ENCODE measurements at places on chromosomes 16 and 17.

- no peak for DNase-seq
These were observed 56.1 kb upstream of the ACSF3 start for GRCh38 chr16:89037261-89038152.

DNA sequence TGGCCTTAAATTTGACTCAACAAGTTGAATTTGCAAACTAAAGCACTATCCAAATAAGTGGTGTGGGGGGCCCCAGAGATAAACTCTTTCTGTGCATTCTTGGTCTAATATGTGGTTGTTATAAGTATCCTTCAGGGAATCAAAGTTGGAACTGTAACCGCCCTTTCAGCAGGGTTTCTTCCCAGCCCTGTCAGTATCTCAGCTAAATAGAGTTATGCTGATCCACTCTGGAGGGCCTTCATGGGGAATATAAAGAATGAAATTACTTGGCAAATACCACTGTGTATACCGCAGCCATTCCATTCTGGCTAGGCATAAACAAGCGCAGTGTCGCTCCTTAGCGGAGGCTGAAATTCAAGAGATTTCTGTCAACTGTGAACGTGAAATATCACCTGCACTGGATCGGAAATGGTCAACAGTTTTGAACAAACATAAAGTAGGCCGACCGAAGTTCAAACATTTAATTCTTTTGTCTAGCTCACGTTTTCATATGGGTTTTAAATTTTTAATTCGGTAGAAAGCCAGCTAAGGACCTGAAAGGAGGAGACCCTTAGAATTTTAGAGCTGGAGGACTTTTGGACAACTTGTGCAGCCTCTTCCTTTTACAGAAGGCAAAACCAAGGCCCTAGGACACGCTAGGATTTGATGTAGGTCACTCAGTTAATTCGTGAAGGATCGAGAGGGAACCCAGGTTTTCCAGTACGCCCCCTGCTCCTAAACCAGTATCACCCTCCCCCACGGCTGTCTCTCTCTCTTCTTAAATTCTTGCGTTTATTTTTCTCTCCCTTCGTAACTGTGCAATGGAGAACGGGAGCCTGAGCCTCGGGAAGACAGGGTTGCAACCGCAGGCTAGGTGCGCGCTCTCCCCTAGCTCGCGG, 74.7 kb downstream of the CHD9 start:
- DNase-seq, result no peak

- no peak for DNase-seq
These were observed 287.9 kb downstream of the SHISA9 start for GRCh38 chr16:13189250-13189649.

DNA sequence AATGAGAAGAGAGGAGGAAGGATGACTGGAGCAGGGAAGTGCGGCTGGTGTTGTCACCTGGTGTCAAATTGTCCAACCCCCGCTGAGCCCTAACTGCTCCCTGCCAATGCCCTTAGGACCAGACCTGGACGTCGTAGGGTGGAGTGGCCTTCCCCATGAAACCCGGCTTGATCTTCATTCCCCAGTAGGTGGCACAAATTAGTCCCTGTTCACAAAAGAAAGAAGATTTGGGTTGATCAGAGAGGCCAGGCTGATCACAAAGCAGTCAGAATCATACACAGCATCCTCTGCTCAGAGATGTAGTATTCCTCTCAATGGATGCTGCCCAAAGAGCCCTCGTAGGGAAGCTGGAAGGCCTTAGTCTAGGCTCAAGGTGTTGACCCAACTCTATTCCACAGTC, 60.2 kb downstream of the ACSM1 start:
- DNase-seq, result no peak

- DNase-seq, result no peak
These were observed 5.9 kb downstream of the CCL7 start for GRCh38 chr17:34275881-34276280.

DNA sequence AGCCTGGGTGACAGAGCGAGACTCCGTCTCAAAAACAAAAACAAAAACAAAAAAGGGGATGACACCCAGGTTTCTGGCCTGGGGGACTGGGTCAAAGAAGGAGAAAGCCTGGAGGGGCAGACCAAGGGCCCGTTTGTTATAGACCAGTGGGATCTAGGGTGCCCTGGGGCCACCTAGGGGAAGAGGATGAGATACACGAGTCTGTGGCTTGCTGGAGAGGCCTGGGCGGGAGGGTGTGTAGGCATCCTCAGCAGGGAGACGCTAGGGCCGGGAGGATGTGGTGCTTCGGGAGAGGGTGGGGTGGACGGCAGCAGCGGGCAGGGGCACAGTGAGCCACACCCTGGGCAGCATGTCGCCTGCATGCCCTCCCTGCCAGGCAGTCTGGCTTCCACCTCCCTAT, 17.1 kb upstream of the CRK start:
- DNase-seq, result no peak

DNA sequence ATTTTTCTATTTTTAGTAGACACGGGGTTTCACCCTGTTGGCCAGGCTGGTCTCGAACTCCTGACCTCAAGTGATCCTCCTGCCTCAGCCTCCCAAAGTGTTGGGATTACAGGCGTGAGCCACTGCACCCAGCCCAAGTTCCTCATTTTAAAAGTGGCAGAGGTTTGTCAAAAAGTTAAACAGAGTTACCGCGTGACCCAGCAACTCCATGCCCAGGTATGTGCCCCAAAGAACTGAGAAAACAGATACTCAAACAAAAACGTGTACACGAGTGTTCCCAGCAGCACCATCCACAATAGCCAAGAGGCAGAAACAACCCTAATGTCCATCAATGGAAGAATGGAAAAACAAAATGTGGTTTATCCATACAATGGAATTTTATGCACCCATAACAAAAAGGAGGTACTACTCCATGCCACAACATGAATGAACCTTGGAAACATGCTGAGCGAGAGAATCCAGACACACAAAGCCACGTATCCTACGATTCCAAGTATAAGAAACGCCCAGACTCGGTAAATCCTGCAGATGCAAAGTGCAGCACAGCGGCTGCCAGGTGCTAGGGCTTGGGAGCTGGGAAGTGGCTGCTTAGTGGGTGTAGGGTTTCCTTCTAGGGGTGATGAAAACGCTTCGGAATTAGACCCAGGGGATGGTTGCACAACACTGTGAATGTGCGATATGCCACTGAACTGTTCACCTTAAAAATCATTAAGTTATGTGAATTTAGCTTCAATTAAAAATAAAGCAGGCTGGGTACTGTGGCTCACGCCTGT, 24.8 kb downstream of the ADCY9 start:
- DNase-seq, result no peak

DNA sequence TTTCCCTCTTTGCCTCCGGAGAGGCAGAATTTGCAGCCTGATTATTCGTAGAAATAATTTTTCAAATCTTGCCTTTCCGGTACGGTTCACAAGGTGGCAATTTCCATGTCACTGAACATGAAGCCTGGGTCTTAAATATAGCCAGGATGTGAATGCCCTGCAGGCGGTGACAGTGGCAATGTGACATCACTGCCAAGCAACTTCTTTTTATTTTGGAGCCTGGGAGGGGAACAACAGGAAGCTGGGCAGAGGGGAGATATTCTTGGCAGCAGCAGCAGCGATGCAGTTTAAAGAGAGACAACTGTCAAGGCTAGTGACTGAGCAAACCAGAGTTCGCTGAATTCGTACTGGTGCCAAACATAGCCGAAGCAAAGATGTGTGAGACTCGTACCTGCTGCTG, 171.1 kb downstream of the SNX29 start:
- no peak for DNase-seq

DNA sequence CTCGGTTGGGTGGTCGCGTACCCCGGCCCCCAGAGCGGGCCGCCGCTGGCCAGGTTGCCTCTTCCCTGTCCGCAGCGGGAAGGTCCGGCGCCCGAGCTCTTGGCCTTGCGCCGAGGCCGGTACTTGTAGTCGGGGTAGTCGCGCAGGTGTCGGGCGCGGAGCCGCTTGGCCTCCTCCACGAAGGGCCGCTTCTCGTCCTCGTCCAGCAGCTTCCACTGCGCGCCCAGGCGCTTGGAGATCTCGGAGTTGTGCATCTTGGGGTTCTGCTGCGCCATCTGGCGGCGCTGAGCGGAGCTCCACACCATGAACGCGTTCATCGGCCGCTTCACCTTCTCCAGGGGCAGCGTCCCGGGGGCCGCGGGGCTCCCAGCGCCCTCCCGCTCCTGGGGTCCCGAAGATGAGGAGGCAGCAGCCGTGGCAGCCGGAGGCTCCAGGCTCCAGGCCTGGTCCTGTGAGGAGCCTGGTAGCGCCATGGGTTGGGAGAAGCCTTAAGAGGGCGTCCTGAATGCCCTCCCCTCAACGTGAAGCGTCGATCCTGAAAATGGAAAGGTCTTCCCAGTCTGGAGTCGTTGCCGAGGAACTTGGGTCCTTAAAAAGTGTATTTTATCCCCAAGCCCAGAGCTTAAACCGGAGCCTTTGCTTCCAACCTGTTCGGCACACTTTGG, 558 bp downstream of the SOX15 start:
- DNase-seq, result no peak

DNA sequence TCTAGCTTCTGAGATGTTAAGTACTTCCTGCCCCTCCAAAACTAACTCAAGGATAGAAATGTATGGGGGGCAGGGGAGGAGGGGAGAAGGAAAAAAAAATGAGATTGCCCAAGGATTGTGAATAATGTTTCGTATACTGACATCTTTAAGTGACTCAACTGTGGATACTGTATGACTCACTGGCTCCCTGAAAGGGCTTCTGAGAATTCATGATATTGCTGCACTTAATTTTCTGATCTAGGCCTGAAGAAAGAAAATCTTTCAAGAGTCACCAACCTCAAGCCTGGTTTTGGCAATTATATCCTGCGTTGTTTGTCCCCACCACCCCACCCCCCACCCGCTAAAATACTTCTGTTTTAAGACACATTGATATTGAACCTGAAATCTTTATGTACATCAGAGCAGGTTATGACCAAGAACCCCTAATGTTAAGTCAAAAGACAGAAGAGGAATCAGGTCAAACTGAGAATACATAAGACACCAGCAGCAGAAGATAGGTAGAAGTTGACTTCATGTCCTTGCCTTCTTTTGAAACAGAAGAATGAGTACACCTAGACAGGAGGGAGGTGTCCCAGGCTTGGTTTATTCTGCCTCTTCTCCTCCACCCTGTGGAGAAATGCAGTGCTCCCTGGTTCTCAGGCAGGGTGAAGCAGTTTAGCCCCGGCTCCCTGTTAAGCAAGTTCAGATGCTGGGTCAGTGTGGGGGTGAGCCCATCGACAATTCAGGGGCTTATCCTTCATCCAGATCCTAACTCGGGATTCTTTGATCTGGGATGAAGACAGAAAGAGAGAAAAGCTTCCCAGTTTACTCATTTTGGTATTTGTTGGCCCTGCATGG, 3.3 kb upstream of the FBXL20 start:
- DNase-seq, result no peak

DNA sequence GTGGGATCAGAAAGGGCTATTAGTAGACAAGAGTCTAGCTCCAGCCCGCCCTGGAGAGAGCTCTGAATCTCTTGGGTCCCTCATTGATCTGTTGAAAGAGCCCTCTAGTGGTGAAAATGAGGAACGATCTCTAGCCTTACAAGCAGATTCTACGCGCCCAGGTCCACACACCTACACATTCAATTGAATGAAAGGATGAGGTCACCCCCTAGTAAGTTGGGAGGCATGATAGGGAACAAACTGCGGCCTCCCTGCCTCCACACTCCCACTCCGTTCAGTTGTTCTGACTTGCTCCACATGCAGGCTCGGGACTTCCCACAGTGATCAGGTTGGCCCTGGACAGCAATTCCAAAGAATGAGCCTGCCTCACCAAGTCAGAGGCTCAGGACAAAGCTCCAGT, 2.9 kb upstream of the CACNG3 start:
- DNase-seq, result no peak

DNA sequence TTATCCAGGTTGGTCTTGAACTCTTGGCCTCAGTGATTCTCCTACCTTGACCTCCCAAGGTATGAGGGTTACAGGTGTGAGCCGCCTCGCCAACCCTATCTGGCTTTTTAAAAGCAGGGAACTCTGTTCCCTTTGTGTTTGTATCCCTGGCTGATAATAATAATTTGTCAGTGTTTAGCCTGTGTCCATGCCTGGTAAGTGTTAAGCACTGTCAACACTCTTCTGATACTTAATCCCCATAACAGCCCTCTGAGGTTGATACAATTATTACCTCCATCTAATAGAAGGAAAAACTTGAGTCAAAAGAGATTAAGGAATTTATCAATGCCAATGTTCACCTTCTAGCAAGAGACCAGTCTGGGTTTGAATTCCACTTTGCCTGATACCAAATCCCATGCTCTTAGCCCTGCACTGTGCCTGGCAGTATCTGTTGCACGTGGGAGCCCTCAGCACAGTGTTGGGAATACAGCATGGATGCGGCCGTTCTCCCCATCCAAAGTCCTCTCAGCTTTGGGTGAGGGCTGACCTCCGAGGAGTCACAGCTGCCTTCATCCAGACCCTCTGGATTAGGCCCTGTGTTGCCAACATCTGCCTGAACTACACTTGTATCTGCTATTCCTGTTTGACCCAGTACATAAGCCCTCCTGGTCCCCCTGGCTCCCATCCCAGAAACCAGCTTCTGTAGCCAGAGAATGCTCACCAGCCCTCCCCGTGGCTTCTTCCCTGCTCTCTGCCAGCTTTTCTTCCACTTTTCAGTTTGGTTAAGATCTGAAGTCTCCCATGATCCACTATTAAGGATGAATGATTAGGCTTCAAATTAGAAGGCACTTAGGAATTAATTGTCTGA, 335.6 kb upstream of the ASIC2 start:
- DNase-seq, result no peak

DNA sequence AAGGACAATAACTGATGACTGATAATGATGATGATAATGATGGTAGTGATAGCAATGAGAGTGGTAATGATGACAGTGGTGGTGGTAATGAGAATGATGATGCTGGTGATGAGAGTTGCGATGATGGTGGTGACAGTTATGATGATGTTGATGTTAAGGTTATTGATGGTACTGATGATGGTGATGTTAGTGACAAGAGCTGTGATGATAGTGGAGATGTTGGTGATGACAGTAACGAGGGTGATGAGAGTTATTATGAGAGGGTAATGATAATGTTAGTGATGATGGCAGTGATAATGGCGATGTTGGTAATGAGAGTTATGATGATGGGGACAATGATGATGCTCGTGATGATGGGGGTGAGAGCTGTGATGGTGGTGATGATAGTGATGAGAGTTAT, 13.2 kb upstream of the TMEM132E start:
- DNase-seq, result no peak

- DNase-seq, result no peak
These were observed 109.9 kb downstream of the IRX5 start for GRCh38 chr16:55040366-55041086.

GRCh38 chr16:80123189-80123588, 417.6 kb upstream of the DYNLRB2 start:
- DNase-seq, result no peak

GRCh38 chr17:17722081-17722905, 41.0 kb downstream of the RAI1 start:
- DNase-seq, result no peak

DNA sequence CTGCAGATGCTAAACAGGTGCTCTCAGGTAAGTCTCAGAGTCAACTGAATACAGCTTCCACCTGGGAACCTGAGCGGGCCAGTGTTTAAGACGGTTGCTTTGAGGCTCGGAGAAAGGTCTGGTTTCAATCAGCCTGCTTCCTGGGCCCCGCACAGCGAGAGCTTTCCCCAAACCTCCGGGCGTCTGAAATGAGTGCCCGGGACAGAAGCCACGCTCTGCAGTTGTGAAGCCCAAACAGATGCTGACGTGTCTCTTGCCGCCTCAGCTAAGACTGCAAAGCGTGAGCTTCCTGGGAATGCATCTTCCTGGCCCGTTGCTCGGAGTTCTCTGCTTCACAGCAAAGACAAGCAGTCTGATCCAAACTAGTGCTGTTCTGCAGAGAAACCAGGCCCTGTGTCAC, 36.7 kb downstream of the PLXDC1 start:
- DNase-seq, result no peak

GRCh38 chr17:70857351-70857750, 688.0 kb downstream of the KCNJ2 start:
- DNase-seq, result no peak

- no peak for DNase-seq
These were observed 101.2 kb downstream of the MRTFB start for GRCh38 chr16:14172200-14172809.
